ENCODE measurements at places on chromosomes 12 and 14. TPM values are rescaled to one million over a fixed set of nuclear protein-coding genes. Genes with fewer than 3 reads are reported as not detected.

TSPAN11 gene
- total RNA-seq = 11.1 TPM

KRT74 gene
- not detected for total RNA-seq

CPSF2 gene
- 45.7 TPM for total RNA-seq

RASSF9 gene
- total RNA-seq = under 0.01 TPM

CLEC4D gene
- not detected for total RNA-seq

PCED1B gene
- 0.43 TPM for total RNA-seq

RNU4-1 gene
- under 0.01 TPM for total RNA-seq

CLEC1B gene
- total RNA-seq = not detected

HOXC9 gene
- total RNA-seq = 9.8 TPM

CPSF6 gene
- total RNA-seq = 29.9 TPM

MIP gene
- 0.26 TPM for total RNA-seq

DEGS2 gene
- total RNA-seq = 0.13 TPM

VDR gene
- total RNA-seq = 18.9 TPM

VRTN gene
- total RNA-seq = not detected

MAP1LC3B2 gene
- total RNA-seq = 0.97 TPM

ACRBP gene
- 0.26 TPM for total RNA-seq

CPNE6 gene
- total RNA-seq = not detected

CPNE8 gene
- total RNA-seq = 21.3 TPM

RAD9B gene
- 1.4 TPM for total RNA-seq

ACTR6 gene
- 37.9 TPM for total RNA-seq

IGF1 gene
- total RNA-seq = 1.7 TPM

KRT82 gene
- total RNA-seq = not detected

HVCN1 gene
- 5.1 TPM for total RNA-seq

SYT1 gene
- 1.5 TPM for total RNA-seq

All from articular chondrocyte of knee joint (primary cell).